Stimulated activated CD4-positive, alpha-beta T cell treated with anti-CD3 and anti-CD28 coated beads, TNF-alpha, amount 100 ng/mL, for 48 hours (primary cell): ENCODE measurements at places on chromosomes 1 and 21.

DNA sequence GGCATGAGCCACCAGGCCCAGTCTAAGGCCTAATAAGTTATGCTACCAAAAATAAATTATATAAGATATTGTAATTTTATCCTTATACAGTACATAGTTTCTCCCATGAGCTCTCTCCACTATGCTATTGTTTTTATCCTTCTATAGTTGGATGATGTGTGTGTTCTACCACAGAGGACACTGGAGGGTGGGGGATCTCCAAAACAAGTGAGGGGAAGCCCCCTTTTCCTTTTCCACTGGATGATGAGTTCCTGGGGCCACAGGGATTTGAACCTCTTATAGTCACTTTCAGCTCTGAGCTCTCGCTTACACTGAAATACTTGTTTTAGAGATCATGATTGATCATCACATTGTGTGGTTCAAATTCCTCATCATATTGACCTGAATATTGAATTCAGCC is 77.6 kb upstream of the VAV3 start:
- no peak for DNase-seq

- no peak for DNase-seq
Measured at GRCh38 chr1:174942547-174943255, 57.0 kb upstream of the CACYBP start.

DNA sequence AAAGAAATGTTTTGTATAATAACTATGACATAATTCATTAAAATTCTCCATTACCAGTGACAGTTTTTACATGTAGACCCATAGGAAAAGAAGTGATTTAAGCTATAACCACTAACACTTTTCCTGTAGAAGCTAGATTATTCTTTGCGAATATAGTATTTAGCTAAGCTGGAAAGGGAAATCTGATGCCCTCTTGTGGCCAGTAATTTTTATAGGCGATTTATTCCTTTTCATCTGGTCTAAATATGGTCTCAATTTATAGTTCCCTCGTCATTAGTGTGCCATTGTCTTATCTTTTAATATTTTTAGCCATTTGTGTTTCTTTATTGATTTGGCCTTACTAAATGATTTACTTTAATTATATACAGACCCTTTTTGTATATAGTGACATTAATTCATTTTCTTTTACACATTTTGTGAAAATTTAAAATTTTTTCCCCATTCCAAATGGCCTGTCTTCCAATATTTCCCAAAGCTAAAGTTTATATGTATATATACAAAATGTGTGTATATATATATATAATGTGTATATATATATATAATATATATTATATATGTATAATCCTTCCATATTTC is 26.7 kb downstream of the BTG3 start:
- DNase-seq: no peak

- DNase-seq: no peak
Measured at GRCh38 chr1:46677339-46677738, 5.7 kb downstream of the TEX38 start.

- DNase-seq: no peak
Measured at GRCh38 chr1:185632659-185633423, 101.3 kb upstream of the HMCN1 start.

DNA sequence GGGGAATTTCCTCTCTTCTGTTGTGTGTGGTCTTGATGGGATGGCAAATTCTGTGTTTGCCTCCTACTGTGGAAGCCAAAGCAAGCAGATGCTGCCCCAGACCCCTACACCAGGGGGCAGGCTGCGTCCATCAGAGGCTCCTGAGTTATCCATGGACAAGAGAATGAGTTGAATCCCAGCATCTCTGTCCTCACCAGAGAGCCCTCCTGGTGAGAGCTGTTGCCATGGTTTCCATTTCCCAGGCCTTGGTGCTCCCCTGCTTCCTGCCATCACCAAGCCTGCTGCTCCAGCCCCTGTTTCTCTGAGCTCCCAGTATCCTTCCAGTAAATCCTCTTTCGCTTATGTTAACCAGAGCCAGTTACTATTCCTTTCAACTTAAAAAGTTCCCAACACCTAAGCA is 20.4 kb upstream of the GNG12 start:
- no peak for DNase-seq

- DNase-seq: no peak
Measured at GRCh38 chr1:186873687-186874086, 44.9 kb downstream of the PLA2G4A start.

DNA sequence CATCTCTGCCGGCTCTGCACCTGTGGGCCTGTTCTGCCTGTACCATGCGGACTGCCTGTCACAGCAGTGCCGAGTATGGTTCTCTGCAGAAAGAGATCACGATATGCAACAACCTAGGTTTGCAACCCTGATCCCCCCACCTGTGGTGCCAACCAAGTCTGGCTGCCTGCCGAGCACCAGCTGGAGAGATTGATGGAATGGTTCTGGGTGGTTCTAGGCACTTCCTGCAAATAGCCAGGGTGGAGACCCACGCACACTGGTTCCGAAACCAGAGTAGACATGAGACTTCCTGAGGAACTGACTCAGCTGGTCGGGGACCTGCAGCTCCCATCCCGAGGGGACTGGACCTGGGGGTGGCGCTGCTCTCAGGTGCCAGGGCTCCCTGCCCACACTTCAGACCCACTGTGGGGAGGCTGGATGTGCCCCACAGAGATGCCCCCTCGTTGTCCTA is 5.4 kb downstream of the TPRG1L start:
- no peak for DNase-seq

DNA sequence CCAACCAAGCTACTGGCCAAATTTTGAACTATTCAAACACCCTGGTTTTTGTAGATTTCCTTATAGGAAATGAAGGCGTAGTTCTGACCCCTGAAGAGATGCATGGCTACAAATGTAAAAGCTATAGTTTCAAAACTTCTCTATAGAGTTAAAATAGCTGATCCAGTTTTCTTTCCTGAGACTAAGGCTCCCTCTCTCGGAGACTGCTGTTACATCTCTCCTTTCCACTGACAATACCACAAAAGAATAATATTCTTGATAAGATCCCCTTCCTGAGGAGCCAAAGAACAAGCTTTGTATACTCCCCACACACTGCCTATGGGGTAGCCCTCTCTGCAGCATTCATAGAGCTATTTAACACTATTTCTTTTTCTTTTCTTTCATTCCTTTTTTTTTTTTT is 6.7 kb upstream of the CFAP126 start:
- DNase-seq: no peak

- no peak for DNase-seq
Measured at GRCh38 chr1:198106011-198106410, 50.8 kb upstream of the NEK7 start.
